ENCODE measurements at places on chromosomes 7 and 10.

DNA sequence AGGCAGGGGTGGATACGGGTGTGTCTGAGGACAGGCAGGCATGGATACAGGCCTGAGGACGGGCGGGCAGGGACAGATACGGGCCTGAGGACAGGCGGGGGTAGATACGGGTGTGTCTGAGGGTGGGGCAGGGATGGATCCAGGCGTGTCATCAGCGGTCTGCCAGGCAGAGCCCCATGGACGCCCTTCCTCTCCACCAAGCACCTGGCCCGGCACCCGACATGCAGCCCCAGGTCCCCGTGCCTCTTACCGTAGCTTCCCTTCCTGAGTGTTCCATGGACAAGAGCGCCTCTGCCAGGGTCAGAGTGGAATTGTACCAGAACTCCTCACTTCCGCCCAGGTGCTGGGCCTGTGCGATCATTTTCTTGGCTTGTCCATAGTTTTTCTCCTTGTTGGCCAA is 74.6 kb upstream of the NKX6-2 start:
- DNase-seq = no peak

GRCh38 chr10:123635131-123635530 is 31.0 kb upstream of the GPR26 start:
- no peak for DNase-seq

DNA sequence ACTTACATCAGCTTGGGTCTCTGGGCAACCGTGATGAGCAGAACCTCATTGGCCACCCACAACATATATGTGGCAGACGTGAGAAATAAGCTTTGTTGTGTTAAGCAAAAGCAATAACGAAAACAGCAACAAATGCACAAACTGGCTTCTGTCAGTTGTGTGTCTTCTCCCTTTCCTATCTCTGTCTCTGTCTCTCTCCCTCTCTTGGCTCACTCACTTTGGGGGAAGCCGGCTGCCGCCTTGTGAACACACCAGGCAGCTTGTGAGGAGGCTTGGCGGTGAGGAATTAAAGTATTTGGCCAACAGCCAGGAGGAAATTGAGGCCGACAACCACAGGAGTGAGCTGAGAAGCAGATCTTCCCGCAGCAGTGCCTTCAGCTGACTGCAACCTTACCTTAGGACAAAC is 21.9 kb upstream of the CDCA7L start:
- DNase-seq = no peak

DNA sequence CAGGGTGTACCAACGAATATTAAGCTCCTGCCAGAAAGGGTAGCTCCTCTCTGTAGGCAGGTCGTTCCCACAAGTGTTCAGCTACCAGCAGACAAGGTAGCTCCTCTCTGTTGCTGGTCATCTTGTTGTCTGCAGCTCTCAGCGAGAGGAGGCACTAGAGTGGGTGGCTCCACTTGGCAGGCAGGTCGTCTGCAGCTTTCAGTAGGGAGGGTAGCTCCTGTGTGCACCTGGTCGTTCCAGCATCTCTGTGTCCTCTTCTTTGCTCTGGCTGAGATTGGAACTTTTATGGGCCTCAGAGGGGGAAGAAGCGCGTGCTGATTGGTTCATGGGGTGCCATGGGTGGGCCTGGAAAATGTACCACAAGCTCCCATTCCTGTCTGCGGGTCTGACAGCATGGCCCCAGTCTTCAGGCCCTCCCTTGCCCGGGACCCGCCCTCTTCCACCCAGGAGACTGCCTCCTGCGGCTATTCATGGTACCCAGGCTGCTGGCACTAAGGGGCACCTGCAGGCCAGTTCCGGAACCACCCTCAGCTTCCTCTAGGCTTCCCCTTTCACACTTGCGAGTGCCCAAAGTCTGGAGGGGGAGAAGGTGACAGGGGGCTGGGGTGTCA is 63.9 kb upstream of the CACNA2D1 start:
- no peak for DNase-seq

DNA sequence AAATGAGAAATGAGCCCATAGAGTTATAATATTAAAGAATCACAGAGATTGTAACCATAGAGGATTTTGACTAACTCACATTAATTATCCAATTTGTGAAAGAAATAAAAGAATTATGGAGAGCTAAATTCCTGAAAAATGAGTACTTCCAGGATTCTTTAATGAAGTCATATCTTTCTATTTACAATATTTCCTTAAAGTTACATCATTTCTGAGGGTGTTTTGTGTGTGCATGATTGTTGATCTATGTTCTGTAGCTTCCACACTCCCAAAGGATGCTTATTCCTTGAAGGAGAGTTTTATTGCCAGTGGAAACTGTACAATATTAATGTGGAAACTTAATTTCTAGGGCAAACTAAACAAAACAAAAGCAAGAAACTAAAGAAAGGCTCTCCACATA is 299.6 kb downstream of the MDFIC start:
- no peak for DNase-seq

GRCh38 chr7:96200740-96201139 is 121.2 kb downstream of the SLC25A13 start:
- DNase-seq = no peak

DNA sequence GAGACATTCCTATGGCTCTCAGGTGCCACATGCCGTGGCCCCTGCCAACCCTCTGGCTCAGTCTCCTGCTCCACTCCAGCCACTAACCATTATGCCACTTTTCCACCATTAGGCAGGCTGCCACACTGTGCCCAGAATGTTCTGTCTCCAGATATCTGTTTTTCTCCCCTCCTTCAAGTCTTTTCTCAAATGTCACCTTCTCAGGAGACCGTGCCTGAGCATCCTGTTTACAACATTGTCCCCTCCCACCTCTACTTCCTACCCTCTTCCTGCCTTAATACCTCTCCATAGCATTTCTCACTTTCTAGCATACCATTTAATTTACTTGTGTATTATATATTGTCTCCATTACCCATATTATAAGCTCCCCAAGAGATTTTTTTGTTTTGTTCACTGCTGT is 162.5 kb upstream of the LYZL2 start:
- DNase-seq = no peak

- DNase-seq = no peak
Observed at GRCh38 chr10:60096761-60097513, 190.6 kb upstream of the CCDC6 start.

DNA sequence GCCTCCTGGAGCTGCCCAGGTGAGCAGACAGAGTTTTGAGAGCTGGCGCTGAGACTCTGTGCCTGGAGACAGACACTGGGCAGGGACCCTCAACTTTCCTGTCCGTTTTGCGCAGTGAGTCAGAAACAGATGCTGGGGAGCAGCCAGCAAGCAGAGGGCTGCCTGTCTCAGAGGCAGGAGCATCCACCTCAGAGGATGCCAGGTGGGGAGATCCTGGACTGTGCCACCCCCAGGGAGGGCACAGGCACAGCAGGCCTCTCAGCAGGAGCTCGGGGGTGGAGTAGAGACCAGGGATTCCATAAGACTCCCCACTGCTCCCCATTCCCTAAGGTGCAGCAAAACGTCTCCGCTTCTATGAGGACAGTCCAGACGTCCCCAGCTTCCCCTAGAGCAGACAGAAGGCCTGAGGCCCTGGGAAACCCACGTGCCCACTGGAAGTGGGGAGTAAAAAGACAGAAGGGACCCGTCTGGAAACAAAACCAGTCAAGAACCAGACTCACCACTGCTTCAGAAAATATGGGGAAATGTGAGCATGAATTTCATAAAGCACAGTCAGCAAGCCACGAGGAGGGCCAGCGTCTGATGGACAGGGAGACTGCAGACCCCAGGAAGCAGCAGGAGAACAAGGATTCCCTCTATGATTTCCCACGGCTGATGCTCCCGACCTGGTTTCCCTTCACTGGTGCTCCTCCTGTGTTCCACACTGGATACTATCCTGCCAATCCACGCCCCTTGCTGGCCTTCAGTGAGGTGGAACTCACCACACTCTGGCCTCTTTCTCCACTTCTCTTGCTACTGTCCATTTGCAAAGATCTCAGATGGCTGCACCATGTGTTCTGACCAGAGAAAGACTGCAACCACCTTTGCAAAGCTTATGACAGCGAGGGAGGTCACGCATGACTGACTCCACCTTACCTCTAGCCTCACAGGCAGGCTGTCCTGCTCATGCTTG is 151.3 kb upstream of the FAM20C start:
- no peak for DNase-seq

GRCh38 chr7:99079104-99079503 is 64.8 kb downstream of the SMURF1 start:
- no peak for DNase-seq

GRCh38 chr10:113961182-113962031 is 82.3 kb upstream of the ADRB1 start:
- peak; percentile 40 for DNase-seq

- no peak for DNase-seq
Observed at GRCh38 chr10:81288544-81288943, 586.5 kb upstream of the NRG3 start.
